ENCODE measurements at places on chromosomes 1 and 21. TPM values are rescaled to one million over a fixed set of nuclear protein-coding genes. Genes with fewer than 3 reads are reported as not detected.

- no peak for DNase-seq
These were observed 51.8 kb downstream of the SPEN start for GRCh38 chr1:15899266-15899665.

- DNase-seq: no peak
These were observed 47.0 kb downstream of the CDCP2 start for GRCh38 chr1:54105736-54106269.

- no peak for DNase-seq
These were observed 9.7 kb downstream of the HSD3B1 start for GRCh38 chr1:119516680-119517079.

DNA sequence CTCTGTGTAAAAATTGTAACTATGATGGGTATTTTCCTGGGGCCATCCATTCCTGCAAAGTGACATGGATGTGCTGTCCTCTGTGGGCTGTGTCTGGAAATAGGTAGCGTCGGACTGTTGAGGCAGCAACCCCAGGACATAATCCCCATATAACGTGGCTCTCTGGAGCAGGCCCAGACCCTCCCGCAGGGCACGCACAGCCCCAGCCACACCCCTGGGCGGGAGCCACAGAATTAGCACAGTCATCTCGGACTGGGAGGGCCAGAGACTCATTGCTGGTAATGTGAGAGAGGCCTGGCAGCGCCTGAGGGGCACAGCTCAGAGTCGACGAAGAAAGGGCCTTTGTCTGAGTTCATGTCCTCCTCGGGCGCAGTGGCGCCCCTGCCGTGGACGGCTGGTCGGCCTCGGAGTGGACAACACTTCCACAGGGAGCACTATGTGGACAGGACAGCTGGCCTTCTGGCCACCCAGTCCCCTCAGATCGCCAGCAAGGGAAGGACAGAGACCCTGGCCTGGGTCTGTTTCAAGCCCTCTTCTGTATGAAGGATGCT is 20.1 kb downstream of the SIM2 start:
- no peak for DNase-seq

GRCh38 chr1:200411406-200412257 is 1.8 kb upstream of the ZNF281 start:
- no peak for DNase-seq

DNA sequence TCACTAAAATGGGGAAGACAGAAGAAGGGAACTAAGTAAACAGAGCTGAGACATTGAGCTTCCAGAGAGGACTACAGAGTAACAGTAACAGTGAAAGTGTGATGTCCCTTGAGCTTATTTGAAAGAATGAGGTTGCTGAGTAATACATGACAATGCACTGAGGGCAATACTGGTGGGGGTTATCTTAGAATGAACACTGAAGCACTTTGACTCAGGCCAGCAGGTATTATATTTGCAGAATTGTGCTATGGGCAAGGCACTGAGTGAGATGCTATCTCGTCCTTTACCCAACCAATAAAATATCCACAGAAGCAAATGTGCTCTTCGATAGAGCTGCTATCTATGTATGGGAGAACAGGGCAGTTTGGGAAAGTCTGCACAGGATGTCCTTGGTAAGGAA is 133.2 kb downstream of the DISP1 start:
- DNase-seq: no peak

The HES3 gene
- total RNA-seq: not detected

DNA sequence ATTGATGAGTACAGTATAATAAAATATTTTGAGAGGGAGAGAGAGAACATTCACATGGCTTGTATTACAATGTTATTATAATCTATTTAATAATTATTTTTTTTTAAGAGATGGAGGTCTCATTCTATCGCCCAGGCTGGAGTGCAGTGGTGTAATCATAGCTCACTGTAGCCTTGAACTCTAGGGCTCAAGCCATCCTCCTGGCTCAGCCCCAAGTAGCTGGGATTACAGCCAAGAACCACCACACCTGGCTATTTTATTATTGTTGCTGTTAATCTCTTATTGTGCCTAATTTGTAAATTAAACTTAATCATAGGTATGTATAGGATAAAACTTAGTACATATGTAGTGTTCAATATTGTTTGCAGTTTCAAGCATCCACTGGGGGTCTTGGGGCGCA is 57.8 kb downstream of the HS2ST1 start:
- DNase-seq: no peak

All from type B pancreatic cell (in vitro differentiated cells).